Activated T-cell treated with anti-CD3 and anti-CD28 coated beads, Interleukin-2, amount 50 U/mL, for 24 hours (primary cell): ENCODE measurements at places on chromosomes 1 and 21.

DNA sequence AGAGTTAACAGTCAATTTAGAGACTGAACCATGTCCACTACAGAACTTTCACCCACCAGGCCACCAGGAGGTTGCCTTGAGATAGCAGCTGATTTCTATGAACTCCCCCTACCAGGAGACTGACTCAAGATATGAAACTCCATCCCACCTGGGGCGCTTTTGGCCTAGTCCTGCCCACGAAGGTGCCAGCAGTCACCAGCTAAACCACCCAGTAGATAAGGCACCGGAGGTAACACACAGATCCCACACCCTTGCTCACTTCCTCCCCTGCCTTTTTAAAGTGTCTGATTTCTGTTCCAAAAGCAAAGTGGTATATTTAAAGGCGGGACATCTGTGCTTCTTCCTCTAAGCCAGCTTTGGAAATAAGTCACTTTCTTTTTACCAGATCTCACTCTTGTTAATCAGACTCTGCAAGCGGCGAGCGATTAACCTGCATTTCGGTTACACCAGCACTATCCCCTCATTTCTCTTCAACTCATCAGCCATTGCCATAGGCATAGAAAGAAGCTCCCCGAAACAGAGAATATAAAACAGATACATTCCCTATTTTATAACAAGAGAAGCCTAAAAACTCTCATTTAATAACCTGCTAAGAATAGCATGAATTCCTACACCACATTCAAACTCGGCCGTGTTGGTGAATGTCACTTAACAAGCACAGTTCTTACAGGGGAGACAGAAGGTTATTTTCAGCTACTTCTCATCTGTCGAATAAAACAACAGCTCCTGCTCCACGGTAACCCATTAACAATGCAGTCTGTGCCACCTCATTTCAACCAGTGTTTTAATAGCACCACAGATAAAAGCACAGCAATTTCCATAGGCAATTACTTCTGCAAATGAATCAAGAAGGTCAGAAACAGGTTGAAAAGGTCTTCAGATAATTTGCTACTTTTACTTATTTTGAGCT is 318.1 kb downstream of the KCNH1 start:
- DNase-seq = no peak

- DNase-seq = no peak
These were observed 17.7 kb upstream of the PLXNA2 start for GRCh38 chr1:208261874-208262273.

DNA sequence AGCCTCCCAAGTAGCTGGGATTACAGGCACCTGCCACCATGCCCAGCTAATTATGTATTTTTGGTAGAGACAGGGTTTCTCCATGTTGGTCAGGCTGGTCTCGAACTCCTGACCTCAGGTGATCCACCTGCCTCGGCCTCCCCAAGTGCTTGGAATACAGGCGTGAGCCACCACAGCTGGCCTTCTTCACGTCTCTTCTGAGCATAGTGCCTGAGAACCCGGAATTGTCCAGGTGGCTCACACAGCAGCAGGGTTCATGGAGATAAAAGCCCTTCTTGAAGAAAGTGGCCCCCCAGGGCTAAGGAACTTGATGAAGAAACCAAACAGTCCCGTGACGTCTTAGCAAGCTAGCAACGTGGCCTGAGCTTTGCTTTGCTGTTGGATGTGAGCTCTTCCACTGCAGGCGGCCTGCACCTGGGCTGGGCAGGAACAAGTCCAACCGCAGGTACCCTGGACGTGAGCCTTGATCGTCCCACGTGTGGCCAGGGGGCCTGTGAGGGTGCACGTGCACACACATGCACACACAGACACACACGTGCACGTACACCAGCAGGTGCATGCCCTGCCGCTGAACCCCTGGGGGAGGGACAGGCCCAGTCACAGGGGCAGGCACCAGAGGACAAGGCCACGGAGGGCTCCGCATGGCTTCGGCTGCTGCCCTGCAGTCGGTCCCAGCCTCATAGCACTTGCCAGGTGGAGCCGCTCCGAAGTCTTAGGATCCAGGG is 23.4 kb upstream of the TRAPPC10 start:
- no peak for DNase-seq

GRCh38 chr1:22712502-22713271 is 2.0 kb downstream of the EPHB2 start:
- DNase-seq = peak; percentile 58

DNA sequence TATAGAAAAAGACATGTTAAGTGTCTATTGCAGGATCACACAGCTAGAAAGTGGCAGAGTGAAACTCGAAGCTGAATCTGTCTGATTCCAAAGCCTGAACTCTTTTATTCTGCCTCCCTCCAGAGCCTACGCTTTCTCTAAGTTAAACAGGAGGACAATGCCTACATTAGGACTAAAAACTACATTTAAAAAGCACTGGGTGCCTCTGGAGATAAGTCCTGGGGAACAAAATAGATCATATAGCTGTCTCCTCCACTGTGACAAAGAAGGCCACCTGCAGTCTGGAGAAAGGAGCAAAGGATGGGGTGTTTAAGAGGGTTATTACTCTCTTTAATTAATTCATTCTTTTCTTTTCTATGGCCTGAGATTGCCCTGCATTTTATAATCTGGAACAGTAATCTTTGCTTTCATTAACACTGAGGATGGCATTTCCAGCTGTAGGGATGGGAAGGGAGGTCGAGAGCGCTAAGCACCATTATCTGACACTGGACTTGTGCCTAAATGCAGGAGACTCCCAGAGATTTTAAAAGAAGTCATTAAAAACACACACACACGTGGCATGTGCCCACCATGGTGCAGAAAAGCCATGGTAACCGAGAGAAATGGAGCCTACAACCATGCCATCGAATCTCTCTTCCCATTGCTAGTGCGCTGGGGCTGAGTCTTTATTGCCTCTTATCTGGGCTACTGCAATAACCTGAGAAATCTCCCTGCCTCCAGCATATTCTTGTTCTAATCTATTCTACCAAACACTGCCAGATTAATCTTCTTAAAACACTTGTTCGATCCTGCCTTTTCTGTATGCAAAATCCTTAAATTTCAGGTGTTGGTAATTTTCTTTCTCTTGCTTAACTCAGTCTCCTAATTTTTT is 92.2 kb downstream of the PLXNA2 start:
- no peak for DNase-seq

- DNase-seq = no peak
These were observed 111.3 kb downstream of the GLIS1 start for GRCh38 chr1:53627666-53628065.

GRCh38 chr1:182634306-182635072 is 30.3 kb upstream of the RGS16 start:
- no peak for DNase-seq

- DNase-seq = no peak
These were observed 38.7 kb downstream of the AZIN2 start for GRCh38 chr1:33119532-33120217.

DNA sequence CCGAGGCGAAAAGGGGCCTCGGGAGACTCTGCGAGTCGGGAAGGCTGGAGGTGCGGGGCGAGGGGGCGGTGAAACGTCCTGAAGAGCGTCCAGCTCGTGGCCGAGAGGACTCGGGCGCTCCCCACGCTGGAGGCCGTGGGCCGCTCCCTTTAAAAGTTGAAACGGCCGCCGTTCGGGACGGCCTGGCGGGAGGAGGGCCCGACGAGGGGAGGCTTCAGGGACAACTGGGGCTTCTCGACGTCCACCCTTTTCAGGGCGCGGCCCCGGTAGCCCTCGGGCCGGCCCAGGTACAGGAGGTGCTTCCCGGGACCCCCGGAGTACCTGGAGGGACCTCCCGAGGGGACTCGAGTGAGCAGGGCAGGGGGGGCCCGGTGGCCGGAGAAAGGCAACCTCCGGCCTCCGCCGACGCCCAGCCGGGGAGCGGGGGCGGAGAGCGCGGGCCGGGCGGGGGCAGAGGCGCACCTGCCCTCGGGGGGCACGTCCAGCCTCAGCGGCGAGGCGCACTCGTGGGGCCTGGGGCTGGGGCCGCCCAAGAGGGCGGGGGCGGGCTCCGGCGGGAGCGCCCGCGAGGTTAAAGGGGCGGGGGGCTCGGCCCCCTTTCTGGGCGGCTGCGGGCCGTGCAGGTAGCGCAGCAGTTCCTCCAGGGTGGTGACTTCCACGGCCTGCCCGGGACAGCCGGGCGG is 14.0 kb downstream of the SEMA6C start:
- no peak for DNase-seq

DNA sequence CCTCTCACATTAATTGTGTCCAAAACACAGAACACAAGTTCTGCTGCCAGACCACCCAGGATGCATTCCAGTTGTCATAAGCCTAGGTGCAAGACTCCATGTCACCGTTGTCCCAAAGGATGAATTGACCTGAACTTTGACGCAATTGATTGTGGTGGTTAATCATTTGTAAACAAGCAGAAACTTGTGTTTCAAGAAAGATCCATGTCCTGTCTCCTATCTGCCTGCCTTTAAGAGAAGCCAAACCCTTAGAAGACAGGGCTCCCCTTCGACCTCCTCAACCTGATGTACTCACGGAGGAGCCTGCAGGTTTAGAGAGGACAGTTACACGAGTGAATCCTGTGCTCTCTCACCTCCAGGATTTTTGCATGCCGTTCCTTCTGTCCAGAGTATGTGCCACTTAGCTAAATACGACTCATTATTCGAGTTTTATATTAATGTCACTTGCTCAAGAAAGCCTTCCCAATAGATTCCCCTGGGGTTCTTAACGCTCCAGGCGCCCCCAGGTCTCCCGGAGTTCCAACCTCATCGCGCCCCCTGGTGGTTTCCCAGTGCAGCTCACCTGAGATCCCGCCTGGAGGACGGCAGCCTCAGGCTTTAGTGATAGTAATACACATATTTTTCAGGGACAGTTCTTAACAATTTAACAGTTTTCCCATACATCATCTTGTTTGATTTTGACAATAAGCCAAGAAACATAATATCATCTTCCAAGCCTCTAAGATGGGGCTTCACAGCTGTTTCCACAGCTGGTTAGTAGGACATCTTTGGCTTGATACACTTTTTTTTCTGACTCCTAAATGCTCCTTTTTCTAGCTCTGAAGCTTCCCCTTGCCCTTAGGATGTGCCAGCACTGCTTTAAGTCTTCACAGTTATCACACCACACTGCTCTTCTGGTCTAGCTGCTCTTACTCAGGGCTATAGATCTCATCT is 2.4 kb upstream of the C8B start:
- DNase-seq = no peak

- no peak for DNase-seq
These were observed 570.1 kb upstream of the CXADR start for GRCh38 chr21:16942703-16943102.

- DNase-seq = no peak
These were observed 136.6 kb downstream of the SLC30A10 start for GRCh38 chr1:219791766-219792165.

- no peak for DNase-seq
These were observed 38.9 kb upstream of the HSD3B1 start for GRCh38 chr1:119467857-119468668.

GRCh38 chr1:64049900-64050540 is 153.4 kb upstream of the UBE2U start:
- no peak for DNase-seq
